ENCODE measurements at places on chromosomes 12 and 14.

DNA sequence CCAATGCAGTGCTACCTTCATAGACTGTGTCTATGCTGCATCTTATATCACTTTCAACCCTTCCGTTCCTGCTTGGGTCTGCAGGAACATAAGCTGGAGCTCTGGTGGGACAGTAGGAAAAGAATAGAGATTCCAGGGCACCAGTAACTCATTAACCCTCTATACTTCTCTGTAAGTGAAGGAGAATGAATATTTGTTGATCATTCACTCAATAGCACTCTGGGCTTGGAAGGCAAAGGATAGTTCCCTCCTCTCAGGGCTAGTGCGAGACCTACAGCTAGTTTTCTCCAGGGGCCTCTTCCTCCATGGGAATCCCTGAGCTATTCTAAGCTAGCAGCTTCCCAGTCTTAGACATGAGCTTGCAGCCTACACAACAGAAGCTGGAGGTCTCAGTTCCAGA is 84.7 kb downstream of the BMP4 start:
- DNase-seq = no peak

DNA sequence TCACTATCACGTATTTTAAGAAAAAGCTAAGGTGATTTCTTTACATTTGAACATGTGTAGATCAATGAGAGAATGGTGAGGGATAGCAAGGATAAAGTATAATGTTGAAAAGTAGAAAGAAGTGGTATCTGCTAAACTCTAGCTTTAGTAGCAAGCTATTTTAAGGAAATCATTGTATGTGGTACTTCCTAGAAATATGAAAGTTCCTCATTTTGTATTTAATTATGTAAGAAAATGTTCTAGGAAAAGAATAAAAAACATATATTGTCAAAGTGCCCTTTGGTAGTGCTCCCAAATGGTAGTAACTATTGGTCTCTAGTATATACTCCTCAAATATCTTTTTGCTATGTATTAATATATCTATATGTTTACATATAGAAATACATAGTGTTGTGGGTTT is 35.7 kb downstream of the RAB21 start:
- DNase-seq = no peak

- DNase-seq = no peak
Measured at GRCh38 chr14:105647784-105648608, 121.6 kb downstream of the TMEM121 start.

DNA sequence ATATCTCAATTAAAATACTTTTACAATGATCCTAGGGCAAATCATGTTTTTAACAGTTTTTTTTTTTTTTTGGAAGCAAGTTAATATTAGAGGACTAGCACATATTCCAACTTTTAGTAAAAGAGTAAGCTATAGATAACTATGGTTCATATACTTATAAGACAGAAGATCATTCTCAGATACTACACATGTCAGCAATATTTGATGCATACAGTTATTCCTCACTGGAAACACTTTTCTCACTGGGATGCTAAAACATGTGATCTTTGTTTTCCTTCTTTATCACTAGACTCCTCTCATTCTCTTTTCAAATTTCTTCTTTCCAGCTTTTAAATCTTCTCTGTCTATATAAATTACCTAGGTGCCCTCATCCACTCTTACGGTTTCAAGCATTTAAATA is 1020.4 kb upstream of the FBXO33 start:
- no peak for DNase-seq

DNA sequence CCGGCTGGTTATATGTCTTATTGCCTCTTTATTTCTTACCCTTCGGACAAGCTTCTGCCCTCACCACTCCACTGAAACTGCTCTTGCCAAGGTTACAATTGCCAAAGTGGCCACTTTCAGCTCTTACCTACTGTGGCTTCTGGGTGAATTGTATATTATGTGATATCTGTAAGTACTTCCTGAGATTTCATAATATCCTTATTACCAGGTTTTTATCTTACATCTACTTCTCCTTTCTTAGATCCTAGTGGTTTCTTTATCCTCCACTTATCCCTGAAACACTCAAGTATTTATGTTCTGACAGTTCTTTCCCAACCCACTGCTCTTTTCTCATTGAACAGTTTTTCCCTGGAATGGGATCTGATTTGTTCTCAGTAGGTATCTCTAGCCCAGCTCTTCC is 10.5 kb downstream of the CELA1 start:
- DNase-seq = no peak

DNA sequence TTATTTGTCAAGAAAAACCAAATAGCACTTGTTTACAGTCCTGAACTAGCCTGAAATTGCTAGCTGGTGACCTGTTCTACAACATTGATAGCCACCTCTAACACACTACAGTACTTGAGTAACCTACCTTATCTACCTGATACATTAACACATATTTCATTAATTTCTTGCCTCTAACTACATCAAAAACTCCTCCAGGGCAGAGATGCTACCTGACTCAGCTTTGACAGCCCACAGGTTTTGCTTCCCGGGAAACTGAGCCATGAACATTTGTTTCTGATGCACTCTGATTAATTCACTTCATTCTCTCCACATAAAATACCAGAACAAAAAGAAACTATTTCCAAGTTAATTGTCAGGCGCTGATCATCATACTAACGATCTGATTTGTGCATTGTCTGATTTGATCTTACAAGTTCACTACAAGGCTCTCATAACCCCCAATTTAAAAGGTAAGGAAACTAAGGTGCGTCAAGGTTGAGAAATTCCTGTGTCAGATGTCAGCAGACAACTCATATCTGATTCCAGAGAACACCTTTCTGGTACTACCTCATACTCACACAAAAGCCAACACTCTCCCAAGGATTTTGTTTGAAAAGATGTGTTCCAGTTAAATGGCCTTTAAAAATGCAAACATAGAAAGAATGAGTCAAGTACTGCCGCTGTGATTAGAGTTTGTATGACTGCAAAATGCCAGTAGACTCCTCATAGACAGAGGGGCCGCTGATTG is 768.7 kb downstream of the BCL11B start:
- DNase-seq = no peak

DNA sequence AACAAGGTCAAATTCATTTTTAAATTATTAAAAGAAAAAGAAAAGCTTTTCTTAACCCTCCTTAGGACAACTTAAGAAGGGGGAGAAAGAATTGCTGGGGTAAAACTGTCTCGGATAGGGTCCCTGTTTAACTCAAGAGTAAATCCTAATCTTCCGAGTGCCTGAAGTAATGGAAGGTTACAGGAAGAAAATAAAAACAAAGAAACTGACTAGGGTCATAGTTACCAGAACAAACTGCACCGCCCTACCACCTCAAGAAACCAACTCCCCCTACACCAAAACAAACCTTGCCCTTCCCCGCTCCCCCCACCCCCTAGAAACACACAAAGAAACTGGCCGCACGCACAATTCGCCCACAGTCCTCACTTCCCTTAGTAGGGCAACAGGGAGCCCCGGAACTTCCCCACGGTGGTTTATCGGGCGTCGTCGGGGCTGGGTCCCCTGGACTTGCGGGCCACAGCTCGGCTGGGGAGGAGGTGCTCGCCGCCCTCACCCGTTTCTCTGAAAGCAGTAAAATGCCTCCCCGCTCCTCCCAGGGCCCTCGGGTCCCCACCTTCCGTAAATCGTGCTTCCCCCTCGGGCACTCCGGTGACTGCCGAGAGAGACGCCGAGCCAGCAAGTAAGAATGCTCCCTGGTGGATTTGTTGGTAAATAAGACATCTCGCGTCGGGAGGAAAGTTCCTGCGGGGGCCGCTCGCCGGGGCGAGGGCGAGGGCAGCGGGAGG is 2.4 kb downstream of the SINHCAF start:
- peak; percentile 60 for DNase-seq

- DNase-seq = no peak
Measured at GRCh38 chr12:92571169-92571568, 131.6 kb upstream of the PLEKHG7 start.

GRCh38 chr14:49114161-49114893 is 471.9 kb downstream of the RPS29 start:
- no peak for DNase-seq

GRCh38 chr14:94305620-94306019 is 12.6 kb upstream of the SERPINA10 start:
- no peak for DNase-seq

- no peak for DNase-seq
Measured at GRCh38 chr14:98293576-98293975, 978.4 kb downstream of the BCL11B start.

- no peak for DNase-seq
Measured at GRCh38 chr12:53952871-53953734, 1.6 kb upstream of the HOXC12 start.

GRCh38 chr12:111937429-111937828 is 75.5 kb downstream of the TMEM116 start:
- DNase-seq = no peak

DNA sequence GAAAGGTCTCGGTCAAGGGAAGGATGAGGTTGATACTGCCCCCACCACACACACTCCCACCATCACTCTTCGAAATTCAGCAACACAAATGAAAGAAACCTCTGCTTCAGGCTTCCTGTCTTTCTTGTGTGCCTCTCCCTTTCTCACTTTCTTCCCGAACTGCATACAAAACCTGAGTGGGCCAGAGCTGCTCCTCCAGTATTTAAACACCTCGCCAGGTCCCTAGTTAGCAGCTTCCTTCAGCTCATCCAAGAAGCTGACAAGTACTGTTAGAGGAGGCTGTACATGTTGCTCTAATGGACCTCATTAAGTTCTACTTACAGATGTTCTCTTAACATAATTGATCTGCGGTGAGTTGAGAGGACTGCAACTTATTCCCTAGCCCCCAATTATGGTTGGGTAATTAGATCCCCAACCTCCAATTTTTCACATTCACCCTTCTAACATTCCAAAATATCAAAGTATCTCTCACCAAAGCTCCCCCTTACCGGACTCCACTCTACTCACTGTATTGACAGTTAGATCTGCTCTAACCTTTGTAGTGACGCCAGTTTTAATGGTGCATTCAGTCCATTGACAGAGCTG is 4.1 kb upstream of the LMO3 start:
- no peak for DNase-seq

DNA sequence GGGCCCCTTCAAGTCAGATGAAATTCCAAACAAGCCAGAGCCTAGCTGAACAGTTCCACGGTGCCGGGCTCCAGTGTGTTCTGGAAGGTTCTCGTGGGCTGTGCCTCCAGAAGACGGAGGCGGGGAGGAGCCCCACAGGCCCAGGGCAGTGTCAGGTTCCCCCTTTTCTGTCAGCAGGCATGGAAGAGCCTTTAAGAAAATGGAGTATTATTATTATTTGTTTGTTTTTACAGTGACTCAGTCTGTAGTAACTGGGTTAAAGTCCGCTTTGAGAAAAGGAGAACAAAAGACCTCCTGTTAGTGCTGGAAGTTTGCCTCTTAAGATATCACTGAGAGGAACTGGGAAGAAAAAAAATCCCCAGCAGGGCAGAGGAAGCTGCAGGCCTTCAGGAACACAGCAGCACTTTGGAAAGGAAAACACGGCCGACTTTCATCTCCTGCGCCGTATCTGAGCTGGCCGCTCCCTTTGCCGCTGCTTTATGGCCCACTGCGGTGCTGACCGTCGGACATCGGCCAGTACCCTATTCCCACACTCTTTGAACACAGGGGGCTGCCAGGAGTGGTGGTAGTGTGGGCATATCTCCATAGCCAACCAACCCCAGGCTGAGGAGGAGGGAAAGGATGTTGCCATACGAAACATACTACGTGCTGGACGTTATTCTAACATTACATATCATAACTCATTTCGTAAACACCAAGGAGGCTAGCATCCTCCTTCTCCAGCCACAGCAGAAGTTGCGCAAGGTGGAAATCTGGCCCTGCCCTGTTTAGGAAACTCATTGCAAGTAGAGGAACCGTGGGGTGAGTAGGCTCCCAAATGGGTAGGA is 194.0 kb downstream of the ZFP36L1 start:
- DNase-seq = no peak

DNA sequence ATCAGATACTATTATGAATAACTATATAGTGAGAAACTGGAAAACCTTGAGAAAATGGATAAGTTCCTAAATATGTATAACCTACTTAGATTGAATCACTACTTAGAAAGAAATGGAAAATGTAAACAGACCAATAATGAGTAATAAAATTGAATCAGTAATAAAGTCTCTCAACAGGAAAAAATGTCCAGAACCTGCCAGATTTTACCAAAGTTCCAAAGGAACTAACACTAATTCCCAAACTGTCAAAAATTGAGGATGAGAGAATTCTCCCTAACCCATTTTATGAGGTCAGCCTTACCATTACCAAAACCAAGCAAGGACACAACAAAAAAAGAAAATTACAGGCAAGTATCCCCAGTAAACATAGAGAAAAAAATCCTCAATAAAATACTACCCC is 272.0 kb downstream of the RPAP3 start:
- DNase-seq = no peak

- no peak for DNase-seq
Measured at GRCh38 chr12:108090107-108090899, 38.8 kb upstream of the WSCD2 start.

GRCh38 chr14:68368850-68369249 is 424.0 kb downstream of the ZFP36L1 start:
- DNase-seq = no peak

GRCh38 chr14:65502676-65503124 is 90.2 kb downstream of the FUT8 start:
- no peak for DNase-seq

DNA sequence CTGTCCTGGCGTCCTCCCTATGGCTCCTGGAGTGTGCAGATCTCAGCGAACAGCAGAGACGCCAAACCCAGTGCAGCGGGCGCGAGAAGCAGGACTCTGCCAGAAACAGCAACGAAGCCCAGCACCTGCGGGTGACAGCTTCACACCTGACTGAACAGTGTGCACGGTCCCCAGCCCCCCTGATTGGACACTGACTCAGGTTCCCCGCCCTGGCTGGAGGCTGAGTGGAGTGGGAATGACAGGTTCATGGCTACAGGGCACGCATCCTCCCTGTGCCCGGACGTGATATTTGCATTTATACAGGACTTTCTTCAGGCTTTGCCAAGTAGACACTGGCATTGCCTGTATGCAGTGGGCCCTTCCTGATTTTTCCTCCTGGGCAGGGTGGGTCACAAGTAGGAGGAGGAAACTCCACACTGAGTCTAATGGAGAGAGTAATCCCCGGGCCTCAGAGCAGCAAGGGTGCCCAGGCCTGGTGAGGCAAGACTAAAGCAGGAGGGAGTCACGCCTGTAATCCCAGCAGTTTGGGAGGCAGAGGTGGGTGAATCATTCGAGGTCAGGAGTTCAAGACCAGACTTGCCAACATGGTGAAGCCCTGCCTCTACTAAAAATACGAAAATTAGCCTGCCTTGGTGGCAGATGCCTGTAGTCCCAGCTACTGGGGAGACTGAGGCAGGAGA is 71.6 kb downstream of the ASCL4 start:
- DNase-seq = no peak

DNA sequence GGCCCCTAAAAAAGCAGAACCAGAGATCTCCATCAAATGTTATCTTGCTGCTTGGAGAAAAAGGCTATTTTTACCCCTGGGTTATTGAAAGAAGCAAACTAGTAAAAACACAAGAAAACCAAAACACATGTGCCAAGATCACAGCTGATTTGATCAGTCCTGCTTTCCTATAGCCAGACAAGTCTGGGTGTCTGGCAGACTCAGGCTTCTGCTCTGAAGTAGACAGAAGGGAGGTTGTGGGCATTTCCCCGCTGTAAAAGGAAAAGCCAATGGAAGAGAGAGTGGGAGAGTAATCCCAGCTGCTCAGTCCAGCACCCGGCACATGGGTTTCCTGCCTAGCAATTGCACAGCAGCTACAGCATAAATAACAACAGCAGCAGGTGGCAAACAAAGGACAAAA is 177.9 kb downstream of the PHLDA1 start:
- no peak for DNase-seq

Measured in germinal center (tissue), 1 donor.